ENCODE measurements at places on chromosomes 11 and 22.

DNA sequence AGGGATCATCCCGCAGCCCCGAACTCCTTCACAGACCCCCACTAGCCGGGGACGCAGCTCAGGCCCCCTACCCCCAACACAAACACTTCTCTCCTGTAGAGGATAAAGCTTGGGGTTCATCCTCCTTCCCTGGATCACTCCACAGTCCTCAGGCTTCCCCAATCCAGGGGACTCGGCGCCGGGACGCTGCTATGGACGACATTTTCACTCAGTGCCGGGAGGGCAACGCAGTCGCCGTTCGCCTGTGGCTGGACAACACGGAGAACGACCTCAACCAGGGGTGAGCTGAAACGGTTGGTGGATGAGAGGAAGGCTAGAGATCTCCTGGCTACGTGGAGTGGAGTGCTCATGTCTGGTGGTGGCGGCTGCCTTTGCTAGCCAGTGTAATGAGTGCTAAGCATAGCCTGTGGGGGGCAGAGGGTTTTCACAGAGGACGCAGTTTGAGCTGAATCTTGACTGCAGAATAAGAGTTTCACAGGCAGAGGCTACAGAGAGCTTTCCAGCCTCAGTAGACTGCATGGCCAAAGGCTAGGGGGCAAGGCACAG is 580 bp downstream of the ILK start:
- DNase-seq = peak; percentile 44

DNA sequence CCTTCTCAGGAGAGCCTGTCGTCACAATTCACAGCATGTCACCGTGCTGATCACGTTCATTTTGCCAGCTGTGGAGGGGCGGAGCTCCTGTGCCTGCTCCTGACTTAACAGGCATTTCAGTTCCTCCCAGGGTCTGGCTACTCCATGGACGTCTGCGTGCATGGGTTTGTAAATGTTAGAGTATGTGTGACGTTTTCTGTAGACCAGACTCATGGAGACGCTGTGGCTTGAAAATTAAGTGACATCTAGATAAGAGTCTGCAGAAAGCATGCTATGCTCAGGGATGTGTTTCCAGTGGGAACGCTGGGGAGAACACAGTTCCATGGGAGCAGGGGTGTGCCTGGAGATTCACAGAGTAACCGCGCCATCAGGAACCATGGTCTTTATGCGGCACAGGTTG is 804.0 kb downstream of the TBC1D22A start:
- no peak for DNase-seq

DNA sequence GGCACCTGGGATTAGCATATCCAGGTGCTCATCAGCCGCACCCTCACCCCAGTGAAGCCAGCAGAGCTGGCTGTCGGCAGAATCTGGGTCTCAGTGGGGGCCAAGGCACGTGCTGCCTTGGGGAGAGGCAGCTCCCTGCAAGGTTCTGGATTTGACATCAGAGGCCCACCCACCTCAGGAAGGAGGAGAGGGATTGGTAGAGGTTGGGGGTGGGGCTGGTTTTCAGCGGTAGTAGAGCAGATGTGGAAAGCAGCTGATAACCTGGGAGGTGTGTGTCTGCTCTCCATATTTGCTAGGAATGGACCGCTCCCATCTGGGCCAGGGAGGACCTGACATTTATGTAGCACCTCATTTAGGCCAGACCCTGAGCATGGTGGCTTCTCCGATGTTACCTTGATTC is 147.5 kb downstream of the GRIK4 start:
- no peak for DNase-seq

DNA sequence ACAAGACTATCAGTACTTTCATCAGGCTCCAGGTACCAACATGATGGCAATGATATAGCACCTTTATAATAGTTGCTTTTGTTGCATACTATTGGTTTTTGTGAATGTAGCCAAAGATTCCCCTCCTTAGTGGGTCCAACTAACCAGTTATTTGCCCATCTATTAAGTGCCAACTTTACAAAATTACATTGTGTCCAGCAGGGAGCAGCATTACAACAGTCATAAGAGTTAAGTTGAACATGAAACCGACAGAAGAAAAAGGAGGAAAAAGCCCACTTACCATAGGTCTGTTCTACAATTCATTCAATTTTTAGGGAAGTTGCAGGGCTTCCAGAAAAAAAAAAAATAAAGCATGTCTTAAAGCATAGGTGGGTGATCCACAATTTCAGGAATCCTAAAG is 21.6 kb downstream of the IMMP1L start:
- DNase-seq = no peak

- no peak for DNase-seq
Observed at GRCh38 chr11:119223856-119224255, 17.7 kb downstream of the CBL start.

GRCh38 chr11:9571071-9571762 is 2.3 kb upstream of the WEE1 start:
- DNase-seq = no peak

DNA sequence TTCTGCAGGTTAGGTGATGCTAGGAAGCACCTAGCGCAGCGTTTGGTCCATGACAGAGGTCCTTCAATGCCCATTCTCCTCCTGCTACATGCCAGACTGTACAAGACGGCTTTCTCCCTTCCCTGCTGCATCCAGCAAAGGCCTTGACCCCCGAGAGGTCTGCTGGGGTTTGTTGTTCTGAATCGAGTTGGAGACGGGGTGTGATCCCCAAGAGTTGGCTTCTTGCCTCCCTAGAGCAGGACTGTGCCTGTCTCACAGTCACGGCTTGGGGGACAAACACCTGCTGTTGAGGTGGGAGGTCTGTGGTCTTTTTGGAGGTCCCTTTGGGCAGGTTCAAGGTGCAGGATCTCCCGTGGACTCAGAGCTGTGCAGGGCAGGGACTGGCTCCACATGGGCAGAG is 352.3 kb upstream of the B3GAT1 start:
- DNase-seq = no peak

DNA sequence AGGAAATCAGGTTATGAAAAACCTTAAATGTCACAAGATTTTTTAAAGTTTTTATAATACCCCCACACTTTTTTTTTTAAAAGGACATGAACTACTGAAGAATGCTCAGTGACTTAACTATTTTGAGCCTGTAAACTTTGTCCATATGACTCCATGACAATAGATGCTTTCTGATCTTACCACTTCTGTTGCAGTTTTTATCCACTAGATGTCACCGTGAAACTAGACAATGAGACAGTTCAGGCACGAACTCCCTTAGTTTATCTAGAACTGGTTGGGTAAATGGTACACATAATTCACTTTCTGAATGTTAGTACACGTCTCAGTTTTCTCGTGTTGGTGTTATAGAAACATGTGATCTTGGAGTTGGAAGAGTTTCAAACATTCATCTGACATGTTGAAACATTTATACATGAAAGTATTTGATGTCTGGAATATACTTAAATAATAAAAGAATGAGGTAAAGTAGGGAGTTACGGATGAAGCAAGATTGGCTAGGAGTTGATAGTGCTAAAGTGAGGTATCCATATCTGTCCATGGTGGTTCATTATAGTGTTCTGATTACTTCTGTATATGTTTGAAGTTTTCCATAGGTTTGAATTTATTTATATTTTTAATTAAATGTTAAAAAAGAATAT is 8.1 kb downstream of the CCDC15 start:
- peak; percentile 11 for DNase-seq
